H1 (cell line): ENCODE measurements at places on chromosomes 7 and 10. TPM values are rescaled to one million over a fixed set of nuclear protein-coding genes. Genes with fewer than 3 reads are reported as not detected.

MMRN2 gene
- total RNA-seq: 0.96 and 1.2 TPM in 2 replicates

OR2A12 gene
- not detected in 2 replicates for total RNA-seq

ATG9B gene
- total RNA-seq: 2.3 and 2.6 TPM in 2 replicates

NAT16 gene
- 0.84 and 1.0 TPM in 2 replicates for total RNA-seq

LEP gene
- total RNA-seq: not detected in 2 replicates

ASIC3 gene
- 1.4 and 1.9 TPM in 2 replicates for total RNA-seq

ZNF804B gene
- total RNA-seq: not detected in 2 replicates

ADCYAP1R1 gene
- 13.7 and 14.6 TPM in 2 replicates for total RNA-seq

OR2A5 gene
- total RNA-seq: not detected in 2 replicates

LRRC18 gene
- not detected in 2 replicates for total RNA-seq

PRR15 gene
- total RNA-seq: 7.9 and 10.1 TPM in 2 replicates

SPDYE2 gene
- not detected in 2 replicates for total RNA-seq

LRCH4 gene
- total RNA-seq: 34.5 and 36.6 TPM in 2 replicates

VWC2 gene
- 0.30 and 0.31 TPM in 2 replicates for total RNA-seq

ACTL6B gene
- 1.7 and 2.1 TPM in 2 replicates for total RNA-seq

NUDT13 gene
- 1.5 and 1.9 TPM in 2 replicates for total RNA-seq

OGDHL gene
- 16.3 and 16.6 TPM in 2 replicates for total RNA-seq

GRB10 gene
- total RNA-seq: 92.6 and 97.0 TPM in 2 replicates

TSPAN12 gene
- 15.9 and 17.9 TPM in 2 replicates for total RNA-seq

TPK1 gene
- total RNA-seq: 1.8 and 2.7 TPM in 2 replicates

SYT15B gene
- not detected in 2 replicates for total RNA-seq

SPDYE11 gene
- total RNA-seq: not detected in 2 replicates

MRC1 gene
- total RNA-seq: 0.06 and 0.11 TPM in 2 replicates

OR2A42 gene
- not detected in 2 replicates for total RNA-seq

SPDYE8 gene
- not detected in 2 replicates for total RNA-seq

GPR141 gene
- 0.25 and 0.45 TPM in 2 replicates for total RNA-seq

EGR2 gene
- total RNA-seq: 2.1 and 3.0 TPM in 2 replicates

PGAM2 gene
- total RNA-seq: 1.4 and 2.1 TPM in 2 replicates

AGR3 gene
- not detected in 2 replicates for total RNA-seq

MACC1 gene
- 17.1 and 17.2 TPM in 2 replicates for total RNA-seq

TMEM273 gene
- total RNA-seq: not detected in 2 replicates

MACROH2A2 gene
- total RNA-seq: 7.8 and 7.9 TPM in 2 replicates

NEUROG3 gene
- total RNA-seq: 0.31 TPM in 1 of 2 replicates, not detected in the other

SLC29A4 gene
- total RNA-seq: 6.9 and 8.5 TPM in 2 replicates

OR13A1 gene
- total RNA-seq: not detected in 2 replicates

TAS2R41 gene
- not detected in 2 replicates for total RNA-seq

BCCIP gene
- total RNA-seq: 118 and 120 TPM in 2 replicates

RTKN2 gene
- 22.1 and 24.6 TPM in 2 replicates for total RNA-seq

HMX3 gene
- 0.27 TPM in 1 of 2 replicates, not detected in the other for total RNA-seq

PHYHIPL gene
- total RNA-seq: 0.33 and 0.48 TPM in 2 replicates

ERVW-1 gene
- total RNA-seq: not detected in 2 replicates

SSC4D gene
- total RNA-seq: 10.8 and 11.8 TPM in 2 replicates

ACBD5 gene
- 11.9 and 15.9 TPM in 2 replicates for total RNA-seq

MTURN gene
- 5.3 and 5.8 TPM in 2 replicates for total RNA-seq

GSAP gene
- 0.93 and 0.94 TPM in 2 replicates for total RNA-seq

GNAT3 gene
- total RNA-seq: not detected in 2 replicates

GTF2IRD2 gene
- total RNA-seq: 4.3 and 4.5 TPM in 2 replicates

PTPN20 gene
- total RNA-seq: not detected in 2 replicates

FAM180A gene
- not detected in 2 replicates for total RNA-seq

CALCR gene
- total RNA-seq: 3.0 and 3.6 TPM in 2 replicates

SPDYE18 gene
- total RNA-seq: not detected in 2 replicates

TYSND1 gene
- total RNA-seq: 14.1 and 15.0 TPM in 2 replicates

TEX47 gene
- total RNA-seq: not detected in 2 replicates

C7orf25 gene
- total RNA-seq: 2.6 and 4.5 TPM in 2 replicates

GPAM gene
- total RNA-seq: 15.5 and 18.5 TPM in 2 replicates

ANXA8 gene
- not detected in 2 replicates for total RNA-seq

LIPN gene
- not detected in 2 replicates for total RNA-seq

ZNF467 gene
- 0.40 and 0.50 TPM in 2 replicates for total RNA-seq

CPVL gene
- 39.5 and 40.0 TPM in 2 replicates for total RNA-seq
